ENCODE measurements at places on chromosomes 2 and 18.

DNA sequence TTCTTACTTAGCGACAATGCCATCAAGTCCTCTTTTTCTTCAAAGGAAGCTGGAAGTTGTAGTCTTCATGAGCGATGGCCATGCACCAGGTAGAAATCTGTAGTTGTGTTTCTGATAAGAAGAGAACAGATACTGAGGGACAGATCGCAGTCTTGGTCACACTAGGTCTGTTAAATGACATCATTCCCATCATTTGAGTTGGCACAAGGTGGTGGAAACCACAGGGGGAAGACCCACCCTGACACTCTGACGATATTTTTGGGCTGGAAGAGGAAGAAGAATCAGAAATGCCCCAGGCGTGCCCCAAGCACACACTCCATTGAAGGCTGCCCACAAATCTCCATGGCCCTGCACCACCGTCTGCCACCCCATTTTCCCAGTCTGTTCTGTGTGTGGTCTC is 89.0 kb upstream of the BOD1L2 start:
- no peak for DNase-seq

DNA sequence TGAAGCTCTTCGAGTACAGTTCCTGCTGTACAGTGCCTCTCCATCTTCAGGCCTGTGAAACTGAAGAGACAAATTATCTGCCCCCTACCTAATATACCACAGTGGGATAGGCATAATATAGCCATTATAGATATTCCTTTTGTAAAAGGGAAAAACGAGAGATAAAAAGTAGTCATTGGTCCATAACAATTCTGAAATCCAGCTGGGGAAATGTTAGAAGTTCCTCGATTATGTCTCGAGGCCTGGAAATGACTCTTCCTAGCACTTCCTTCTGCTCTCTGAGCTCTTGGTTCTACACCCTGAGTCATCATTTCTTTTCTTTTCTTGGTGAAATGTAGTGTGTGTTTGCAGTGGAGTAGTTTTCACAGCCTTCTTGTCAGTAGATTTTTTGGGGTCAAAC is 51.5 kb downstream of the ASB1 start:
- no peak for DNase-seq

DNA sequence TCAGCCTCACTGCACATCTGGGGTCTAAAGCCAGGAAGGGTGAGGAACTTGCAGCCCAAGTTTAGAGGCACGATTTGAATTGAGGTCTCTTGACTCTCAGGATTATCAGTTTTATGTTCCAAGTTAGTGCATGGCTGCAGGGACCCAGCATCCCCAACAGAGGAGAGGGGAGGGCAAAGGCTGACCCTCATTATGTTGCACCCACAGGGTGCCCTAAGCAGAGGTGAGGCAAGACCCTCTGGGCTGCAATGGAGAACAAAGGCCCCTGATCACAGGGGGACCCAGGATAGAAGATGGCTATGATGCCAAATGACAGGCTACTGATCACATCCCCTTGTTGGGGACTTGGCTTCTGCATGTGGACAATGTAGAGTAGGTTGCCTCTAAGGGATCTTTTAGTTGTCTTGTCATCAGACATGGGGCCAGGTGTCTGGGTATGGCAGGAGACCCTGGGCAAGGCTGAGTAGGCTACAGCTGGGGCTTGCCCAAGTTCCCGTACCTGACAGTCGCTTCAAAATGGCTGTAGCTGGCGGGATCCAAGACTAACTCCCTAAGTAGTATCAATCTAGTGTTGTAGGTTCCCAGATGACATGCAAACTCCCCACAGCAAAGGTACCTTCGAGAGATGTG is 4.5 kb upstream of the GDF7 start:
- no peak for DNase-seq

DNA sequence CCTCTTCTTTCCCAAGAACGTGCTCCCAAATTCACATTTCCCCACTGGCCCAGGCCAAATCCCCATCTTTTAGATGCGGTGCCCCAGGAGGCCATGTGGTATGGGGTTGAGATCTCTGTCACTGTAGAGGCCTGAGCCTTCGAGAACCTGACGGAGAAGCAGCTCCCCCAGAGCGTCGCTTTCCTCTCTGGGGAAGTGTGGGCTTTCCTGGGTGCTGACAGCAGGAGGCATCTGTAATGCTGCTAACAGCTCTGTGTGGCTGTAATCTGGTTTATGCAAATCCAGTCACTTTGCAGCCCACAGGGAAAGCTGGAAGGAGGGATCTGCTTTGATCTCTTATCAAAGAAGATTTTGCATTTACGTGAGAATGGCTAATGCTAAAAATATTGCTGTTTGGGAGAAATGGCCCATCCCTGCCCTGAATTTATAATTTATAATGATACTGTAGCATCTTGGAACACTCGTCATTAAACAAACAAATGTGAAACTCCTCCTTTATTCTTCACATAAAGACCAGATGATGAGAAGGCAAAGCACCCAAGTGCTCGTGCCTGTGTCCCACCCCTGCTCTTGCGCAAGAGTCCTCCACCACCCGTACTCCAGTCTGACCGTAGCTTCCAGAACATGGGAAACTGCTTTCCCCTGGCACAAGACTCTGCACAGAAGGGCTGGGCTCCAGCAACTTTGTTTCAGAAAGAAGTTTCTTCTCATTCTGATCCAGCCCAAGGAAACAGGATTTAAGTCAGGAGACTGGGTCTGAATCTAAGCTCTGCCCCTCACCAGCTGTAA is 109.9 kb upstream of the EPC2 start:
- DNase-seq = peak; percentile 25

- DNase-seq = peak; percentile 88
These were observed 381.3 kb downstream of the SOX11 start for GRCh38 chr2:6073191-6074088.

DNA sequence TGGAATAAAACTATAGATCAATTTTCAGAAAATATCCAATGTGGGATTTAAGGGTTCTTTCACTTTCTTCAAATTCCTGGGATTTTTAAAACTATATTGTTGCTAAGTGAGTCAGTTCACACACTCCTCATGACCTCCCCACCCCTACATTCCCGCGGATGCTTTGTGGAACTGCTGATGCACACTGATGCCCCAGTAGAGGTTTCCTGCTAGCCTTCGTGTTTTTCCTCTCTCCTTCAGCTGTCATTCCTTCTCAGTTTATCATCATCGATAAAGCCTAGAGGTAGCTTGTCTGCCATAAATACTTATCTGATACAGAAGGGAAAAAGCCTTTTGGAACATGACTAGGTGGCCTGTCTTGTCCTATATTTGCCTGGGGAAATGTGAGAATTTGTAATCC is 67.4 kb upstream of the GALNT5 start:
- DNase-seq = no peak

GRCh38 chr18:72427721-72428120 is 116.4 kb downstream of the CBLN2 start:
- DNase-seq = no peak

DNA sequence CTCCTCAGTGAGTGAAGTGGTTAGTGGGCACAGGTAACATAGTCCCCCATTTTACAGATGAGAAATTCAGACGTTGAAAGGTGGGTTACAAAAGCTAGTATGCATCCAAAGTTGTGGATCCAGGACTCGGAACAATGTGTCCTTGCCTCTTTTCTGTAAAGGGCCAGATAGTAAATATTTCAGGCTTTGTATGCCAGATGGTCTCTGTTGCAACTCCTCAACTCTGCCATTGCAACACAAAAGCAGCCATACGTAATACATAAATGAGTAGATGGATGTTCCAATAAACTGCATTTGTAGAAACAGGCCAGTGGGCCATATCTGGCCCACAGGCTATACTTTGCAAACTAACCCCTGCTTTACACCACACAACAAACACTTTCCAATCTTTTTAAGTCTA is 166.6 kb upstream of the PKDCC start:
- DNase-seq = no peak

DNA sequence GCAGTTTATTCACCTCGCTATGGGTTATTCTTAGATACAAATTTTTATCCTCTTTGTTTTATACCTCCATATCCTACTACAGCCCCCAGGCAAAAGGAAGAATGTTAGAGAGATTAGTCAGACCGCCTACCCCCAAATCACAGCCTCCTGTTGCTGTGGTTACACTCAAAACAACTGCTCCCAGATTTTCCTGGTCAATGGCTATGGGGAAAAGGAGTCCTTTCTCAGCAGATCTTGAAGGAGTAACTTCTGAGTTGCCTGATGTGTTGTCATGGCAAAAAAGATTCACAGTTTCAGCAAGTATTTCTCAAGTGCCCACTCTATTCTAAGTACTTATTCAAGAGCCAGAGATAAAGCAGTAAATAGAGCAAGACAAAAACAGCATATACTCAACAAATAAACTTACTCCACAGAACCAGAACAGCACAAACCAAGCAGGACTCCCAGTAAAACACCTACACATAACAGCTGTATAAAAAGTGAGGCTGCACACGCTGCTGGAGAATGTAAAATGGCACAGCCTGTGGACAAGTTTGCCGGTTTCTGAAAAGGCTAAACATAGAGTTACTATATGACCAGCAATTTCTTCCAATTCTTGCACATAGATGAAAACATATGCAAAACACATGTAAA is 104.8 kb downstream of the NOL10 start:
- no peak for DNase-seq

- no peak for DNase-seq
These were observed 69.4 kb upstream of the CPO start for GRCh38 chr2:206869824-206870495.

DNA sequence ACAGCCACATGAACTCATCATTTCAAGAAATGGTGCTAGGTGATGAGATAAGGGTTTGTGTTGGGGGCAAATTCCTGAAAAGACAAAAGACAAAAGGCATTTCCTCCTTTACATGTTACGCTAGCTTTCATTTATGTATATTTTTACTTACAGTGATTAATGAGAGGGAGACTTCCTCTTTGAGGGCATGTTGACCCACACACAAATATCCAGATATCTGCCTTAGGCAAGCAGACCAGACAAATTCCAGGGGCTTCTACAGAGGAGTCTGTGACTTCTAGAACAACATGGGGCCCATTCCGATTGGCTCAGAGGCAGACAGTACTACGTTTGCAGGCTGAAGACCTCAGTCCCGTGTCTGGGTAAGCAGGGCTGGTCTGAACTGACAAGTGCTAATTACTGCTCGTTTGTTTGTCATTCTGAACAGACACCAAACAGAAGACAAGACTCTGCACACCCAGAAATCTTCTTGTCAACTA is 74.8 kb upstream of the ST6GAL2 start:
- peak; percentile 7 for DNase-seq

GRCh38 chr2:47196046-47196445 is 40.9 kb upstream of the STPG4 start:
- DNase-seq = peak; percentile 49

DNA sequence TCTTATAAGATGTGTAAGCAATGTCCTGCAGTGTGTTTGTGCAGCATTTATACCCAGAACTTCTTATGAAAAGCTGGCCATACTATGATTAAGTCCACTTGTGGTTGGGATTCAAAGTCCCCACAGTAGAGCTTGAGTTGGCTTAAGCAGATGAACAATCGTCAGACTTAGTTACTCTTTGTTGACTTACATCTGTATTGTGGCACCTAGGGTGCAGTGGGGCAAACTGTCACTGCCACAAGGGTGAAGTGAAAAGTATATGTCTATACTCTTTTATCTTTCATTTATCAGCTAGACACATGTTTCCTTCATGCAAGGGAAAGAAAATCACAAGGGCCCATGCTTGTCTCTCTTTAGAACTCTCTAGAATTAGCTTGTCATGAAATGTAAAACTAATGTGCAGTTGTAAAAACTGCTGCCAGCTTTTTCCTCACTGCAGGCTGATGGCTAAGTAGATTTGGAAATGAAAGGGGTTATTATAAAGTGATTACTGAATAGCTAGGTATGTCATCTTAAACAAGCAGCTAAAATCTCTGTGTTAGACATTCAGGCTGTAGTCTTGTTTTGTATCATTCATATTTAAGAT is 474.5 kb downstream of the PTPRM start:
- no peak for DNase-seq

GRCh38 chr2:225737556-225737955 is 338.0 kb downstream of the NYAP2 start:
- no peak for DNase-seq

DNA sequence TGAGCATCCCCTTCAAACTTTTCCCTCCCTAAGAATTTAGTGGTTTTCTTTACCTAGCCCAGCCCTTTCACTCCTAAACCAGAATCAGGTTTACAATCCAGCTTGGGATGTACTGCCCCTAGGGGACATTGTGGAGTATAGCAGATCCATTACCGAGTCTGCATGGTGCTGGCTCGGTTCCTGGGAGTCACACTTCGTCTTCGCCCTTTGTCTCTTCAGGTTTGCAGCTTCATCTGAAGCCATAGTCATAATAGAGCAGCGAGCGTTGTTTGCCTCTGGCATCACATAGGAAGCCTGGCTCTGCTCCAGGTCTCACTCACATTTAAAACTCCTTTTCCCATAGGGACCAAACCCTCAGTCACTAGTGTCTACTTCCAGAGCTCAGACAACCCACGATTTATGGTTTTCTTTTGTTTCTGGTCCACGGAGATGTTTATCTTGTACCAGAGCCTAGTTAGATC is 16.8 kb upstream of the LYPD6 start:
- peak; percentile 75 for DNase-seq

DNA sequence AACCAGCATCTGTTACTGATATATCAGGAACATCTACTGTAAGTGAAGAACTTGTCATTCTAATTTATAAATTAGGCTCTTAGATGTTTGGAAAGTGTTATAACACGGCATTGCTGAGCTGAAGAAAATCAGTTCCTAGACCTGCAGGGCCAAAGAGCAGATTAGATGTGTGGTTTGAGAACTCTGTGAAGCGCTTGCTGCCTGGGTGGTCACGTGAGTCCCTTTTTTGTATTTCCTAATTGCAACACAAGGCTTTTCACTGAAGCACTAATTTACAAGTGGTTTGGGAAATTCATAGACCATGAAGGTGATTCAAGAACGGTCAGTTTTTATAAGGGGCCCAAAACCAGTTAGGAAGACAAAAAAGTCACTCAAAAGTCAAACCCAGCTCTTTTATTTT is 106.9 kb upstream of the SP3 start:
- no peak for DNase-seq

GRCh38 chr2:3498783-3499394 is 20.4 kb downstream of the ADI1 start:
- no peak for DNase-seq

DNA sequence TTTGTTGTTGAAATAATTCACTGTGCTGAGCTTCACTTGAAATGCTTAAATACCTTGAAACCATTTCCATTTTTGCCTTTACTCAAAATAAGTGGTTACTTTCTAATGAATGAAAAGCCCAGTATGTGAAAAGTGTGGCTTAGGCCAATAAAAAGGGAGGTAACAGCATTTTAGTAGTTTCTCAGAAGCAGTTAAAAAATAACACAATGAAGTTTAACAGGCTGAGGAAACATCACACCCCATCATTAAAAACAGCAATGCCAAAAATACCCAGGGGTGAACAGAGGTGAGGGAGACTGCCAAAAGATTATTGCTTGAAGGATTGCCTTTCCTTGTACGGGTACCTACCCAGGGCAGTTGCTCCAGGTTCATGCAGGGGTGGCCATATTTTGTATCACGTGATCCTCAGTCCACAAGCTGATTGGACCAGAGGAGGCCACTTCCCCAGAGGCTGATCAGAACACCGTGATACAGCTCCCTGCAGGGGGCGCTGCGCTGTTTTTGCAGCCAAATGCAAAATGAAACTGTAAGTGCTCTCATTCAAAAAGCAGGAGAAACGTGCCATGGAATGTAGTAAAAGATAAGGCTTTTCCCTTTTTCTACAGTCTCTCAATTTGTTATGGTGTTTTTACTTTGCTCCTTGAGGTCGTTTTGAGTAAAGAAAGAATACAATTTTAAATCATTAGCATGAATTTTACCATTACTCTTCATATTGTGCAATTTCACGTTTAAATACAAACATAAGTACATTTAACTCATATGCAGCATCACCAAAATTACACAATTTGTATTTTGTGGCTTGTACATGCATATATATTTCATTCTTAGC is 70.2 kb upstream of the SH3BP4 start:
- peak; percentile 22 for DNase-seq
